ENCODE measurements at places on chromosomes 1 and 21.

- no peak for DNase-seq
Measured at GRCh38 chr1:158951956-158952355, 20.6 kb downstream of the PYHIN1 start.

DNA sequence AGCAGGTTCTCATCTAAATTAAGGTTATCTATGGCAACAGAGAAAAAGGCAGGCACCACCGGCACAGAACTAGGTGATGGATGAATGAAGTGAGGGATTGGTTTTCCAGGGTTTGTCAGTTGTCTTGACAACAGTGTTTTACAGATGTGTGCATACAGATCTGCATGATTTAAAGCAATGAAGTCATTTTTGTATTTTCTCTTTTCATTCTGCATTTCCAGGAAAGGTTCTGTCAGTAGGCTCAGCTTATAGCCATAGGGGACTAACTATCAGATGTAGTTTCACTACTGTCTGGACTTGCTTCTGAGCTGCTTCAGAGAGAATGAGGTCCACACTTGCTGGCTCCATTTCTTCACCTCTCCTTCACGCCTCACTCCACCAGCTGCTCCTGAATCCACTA is 98.2 kb upstream of the LMO4 start:
- DNase-seq = no peak

DNA sequence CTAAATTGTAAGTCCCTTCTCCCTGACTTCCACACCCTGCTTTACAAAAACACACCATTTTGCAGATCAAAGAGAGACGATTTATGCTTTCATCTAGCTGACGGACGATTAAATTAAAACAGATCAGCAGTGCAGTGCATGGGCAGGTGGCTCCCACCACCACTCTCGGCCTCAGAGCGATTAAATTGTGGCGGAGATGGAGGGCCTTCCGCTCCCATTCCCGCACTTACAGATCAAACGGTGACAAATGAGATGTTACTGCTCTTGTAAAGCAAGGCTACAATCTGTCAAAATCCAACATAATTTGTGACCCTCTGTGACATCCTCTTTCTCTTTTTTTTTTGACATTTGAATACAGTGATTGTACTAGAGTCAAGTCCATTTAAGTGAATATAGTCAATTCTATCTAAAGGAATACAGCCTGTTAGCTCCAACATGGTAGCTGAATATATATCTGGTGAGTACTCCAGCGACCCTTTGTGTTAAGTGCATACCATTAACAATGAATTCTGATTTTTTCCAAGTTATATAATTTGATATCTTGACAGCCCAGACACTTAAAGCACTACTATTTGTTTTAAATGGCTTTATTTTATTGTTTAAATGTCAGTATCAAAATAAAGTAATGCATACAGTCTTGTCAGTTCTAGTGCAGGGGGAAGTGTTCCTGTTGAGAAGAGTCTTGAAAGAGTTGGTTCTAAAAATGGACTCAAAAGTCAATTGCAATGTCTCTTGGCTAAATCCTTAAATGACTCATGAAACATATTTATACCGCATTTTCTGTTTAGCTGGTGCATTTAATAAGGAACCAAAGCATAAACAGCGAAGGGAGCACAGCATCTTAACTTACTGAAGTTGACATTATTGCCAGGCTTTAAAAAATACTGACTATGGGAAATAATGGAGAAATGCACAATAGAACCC is 109.0 kb downstream of the ESRRG start:
- DNase-seq = no peak

GRCh38 chr1:65011983-65012382 is 45.6 kb upstream of the JAK1 start:
- DNase-seq = no peak

DNA sequence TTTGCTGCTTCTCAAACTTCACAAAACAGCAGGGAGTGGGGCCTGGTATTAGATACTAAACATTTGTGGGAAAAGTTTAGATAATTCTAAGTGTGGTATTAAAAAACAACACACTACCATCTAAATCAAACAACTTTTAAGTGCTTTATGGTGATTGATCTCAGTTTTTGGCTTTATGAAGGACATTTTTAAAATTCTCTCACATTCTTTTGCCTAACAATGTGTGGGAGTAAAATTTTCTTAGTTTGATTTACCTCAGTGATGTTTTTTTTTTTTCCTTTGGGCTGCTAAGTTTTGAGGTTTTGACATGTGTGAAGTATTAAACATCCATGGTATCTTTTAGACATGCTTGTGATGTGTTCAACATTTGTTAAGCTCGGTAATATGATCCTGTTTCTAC is 116.2 kb downstream of the DISP1 start:
- DNase-seq = no peak

GRCh38 chr1:43472087-43472462 is 18.3 kb upstream of the HYI start:
- DNase-seq = no peak
